ENCODE measurements at places on chromosomes 11 and 22. TPM values are rescaled to one million over a fixed set of nuclear protein-coding genes. Genes with fewer than 3 reads are reported as not detected.

DNA sequence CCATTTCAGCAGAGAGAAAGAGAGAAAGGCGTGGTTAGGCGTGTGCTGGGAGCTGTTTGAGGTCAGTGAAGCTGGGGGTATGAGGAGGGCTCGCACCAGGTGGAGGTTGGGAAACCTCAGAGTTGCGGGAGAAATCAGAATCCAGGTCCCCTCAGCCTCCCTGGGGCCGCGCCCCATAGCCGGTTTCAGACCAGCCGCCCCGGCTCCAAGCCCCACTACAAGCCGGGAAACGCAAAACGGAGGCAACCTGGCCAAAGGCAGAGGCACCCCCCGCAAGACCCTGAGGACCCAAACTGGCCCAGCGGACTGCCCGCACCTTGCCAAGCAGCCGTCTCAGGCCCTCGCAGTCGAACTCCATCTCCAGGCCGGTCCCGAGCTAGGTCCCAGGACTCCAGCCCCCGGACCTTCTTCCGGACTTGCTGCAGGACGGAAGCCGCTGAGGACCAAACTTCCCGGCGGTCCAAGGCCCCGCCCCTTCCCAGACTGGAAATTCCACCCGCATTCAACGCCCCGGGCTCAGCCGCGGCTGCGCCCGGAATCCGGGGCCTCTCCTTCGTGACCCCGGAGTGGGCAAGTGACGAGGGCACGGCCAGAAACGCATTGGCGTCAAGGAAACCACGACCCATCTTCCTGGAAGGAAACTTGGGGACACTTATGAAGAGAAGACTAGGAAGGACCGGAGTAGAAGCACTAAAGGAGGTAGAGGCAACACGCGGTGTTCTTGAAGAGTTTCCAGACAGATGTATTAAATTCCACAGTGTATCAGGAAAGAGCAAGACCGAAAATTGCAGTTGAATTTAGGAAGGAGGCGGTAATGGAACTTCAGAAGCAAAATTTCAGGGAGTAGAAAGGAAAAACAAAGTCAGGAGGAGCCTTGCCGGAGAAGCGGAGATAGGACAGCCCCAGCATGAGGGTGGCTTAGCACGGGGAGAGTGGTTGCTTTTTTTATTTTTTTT is at the start of gene UEVLD:
Gene UEVLD (minus strand): TSS at position 438 of the 956 bp plus-strand sequence. CDS start 80 bp downstream, at position 358.
- DNase-seq = peak; percentile 93

GRCh38 chr11:33179348-33179803 is 18.1 kb upstream of the CSTF3 start:
- DNase-seq = no peak

DNA sequence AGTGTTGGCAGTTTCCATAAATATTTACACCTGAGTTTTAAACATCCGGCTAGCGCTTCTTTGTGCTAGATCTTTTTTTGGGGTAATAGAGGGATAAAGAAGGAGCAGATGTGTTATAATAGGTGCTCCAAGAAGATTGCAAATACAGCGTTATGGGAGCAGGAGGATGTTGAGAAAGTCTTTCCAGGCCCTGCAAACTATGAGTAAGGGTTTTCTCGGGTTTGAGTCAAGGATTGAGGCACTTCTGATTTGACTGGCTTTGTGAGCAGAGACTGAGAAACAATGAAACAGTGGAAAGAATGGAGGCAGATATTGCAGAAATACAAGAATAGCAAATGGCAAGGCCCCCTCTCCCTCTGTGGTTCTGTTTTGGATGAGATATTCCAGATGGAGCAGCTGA is 155.0 kb upstream of the TIMP3 start:
- DNase-seq = no peak

GRCh38 chr11:60848714-60849151 is 6.8 kb downstream of the CCDC86 start:
- no peak for DNase-seq

DNA sequence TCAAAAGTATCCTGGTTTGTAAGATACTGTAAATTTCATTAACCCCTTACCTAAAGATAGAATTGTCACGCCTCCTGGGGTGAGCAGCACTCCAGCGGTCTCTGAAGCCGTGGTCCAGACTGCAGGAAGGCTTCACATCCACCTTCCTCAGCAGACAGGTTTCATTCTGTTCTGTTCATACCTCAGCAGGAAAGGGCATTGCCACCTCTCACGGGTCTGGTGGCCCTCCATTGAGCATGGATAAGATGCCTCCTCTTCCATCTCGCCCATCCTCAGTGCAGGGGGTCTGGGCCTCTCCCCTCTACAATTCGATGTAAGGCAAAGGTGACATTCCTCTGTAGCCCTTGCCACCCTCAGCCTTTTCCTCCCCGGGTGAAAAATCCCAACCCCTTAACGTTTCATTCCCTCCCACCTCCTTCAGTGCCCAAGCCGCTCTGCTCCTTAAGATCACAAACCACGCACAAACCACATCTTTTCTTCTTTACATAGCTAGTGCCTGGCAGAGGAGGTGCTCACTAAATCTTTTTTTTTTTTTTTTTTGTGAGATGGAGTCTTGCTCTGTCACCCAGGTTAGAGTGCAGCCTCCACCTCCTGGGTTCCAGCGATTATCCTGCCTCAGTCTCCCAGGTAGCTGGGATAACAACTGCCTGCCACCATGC is 28.5 kb downstream of the RPUSD4 start:
- DNase-seq = no peak

ART5 gene
- 3.2 TPM for total RNA-seq
